Effector memory CD4-positive, alpha-beta T cell (primary cell): ENCODE measurements at places on chromosomes 1 and 21.

GRCh38 chr1:98086156-98086555, 165.3 kb upstream of the DPYD start:
- no peak for DNase-seq

- peak; percentile 83 for DNase-seq
Measured at GRCh38 chr1:159077120-159077961, 775 bp upstream of the AIM2 start.

DNA sequence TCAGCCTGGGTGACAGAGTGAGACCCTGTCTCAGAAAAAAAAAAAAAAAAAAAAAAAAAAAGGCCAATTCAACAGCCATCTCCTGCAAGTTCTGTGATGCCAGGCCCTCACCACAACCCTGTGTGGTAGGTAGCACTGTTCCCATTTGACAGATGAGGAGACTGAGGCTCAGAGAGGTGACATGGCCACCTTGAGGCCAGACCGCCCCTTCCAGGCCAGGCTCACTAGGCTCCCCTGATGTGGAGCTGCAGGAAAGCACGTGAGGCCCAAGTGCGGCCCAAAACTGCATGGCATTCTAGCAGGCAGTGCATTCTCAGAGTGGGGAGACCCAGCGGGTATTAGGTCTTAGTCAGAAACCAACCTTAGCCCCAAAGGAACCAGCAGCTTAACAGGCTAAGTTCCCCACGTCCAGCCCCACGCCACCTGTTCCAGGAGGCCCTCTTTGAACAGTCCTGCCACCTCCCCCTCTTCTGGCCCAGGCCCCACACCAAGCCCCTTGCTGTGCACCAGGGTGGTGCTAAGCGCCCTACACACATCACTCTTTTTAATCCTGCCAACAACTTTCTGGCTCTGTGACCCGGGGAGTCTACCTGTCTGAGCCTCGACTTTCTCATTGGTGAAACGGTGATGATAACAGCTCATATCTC, 11.7 kb upstream of the ECE1 start:
- DNase-seq, result no peak

- no peak for DNase-seq
Measured at GRCh38 chr1:183632964-183633363, 2.6 kb downstream of the ARPC5 start.

GRCh38 chr21:24628046-24628445, 979.2 kb downstream of the MRPL39 start:
- no peak for DNase-seq

DNA sequence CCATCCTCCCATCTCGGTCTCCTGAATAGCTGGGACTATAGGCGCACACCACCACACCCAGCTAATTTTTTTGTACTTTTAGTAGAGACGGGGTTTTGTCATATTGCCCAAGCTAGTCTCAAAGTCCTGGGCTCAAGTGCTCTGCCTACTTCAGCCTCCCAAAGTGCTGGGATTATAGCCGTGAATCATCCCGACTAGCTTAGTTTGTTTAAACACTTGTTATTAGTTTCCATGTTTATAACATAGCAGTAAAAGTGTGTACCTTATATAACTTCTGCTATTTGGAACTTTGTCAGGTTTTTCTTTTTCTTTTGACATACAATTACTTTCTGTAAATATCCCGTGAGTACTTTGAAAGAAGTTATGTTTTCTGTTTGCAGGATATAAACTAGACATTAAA, 60.6 kb upstream of the C1orf21 start:
- no peak for DNase-seq

- no peak for DNase-seq
Measured at GRCh38 chr21:37475186-37475868, 108.8 kb downstream of the DYRK1A start.

GRCh38 chr1:52970149-52970548, 43.1 kb downstream of the SCP2 start:
- DNase-seq, result no peak

GRCh38 chr1:34405266-34405959, 228.7 kb downstream of the C1orf94 start:
- DNase-seq, result no peak

- DNase-seq, result no peak
Measured at GRCh38 chr1:151005729-151006319, 878 bp downstream of the MINDY1 start.
